ENCODE measurements at places on chromosomes 7 and 10.
A peak's percentile ranks its signal among the peaks of the same experiment; 100 is the strongest.

GRCh38 chr7:22064816-22065215 lies 119.1 kb upstream of the CDCA7L start:
- DNase-seq: no peak

DNA sequence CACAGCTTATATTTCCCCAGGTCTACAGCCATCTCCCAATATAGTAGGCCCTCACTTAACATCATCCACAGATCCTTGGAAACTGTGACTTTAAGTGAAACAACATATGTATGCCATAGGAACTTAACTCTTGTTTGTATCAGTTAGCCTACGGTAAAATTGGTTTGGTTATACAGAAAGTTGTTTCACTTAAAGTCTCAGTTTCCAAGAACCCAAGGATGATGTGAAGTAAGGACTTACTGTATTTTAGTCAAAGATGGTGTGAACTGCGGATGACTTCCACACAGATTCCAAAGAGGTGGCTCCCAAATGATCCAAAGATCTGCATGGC lies 56.4 kb upstream of the MRLN start:
- no peak for DNase-seq

GRCh38 chr10:44462338-44462914 lies 77.5 kb upstream of the CXCL12 start:
- DNase-seq: no peak

DNA sequence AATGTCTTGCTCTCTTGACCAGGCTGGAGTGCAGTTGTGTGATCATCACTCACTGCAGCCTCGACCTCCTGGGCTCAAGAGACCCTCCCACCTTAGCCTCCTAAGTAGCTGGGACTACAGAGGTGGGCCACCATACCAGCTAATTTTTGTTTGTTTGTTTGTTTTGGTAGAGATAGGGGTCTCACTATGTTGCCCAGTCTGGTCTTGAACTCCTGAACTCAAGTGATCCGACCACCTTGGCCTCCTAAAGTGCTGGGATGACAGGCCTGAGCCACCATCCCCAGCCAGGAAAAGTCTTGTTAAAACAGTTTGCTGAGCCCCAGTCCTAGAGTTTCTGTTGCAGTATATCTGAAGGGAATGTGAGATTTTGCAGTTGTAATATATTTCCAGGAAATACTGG lies 83.9 kb downstream of the SKIDA1 start:
- no peak for DNase-seq

GRCh38 chr7:118918556-118918955 lies 694.1 kb downstream of the ANKRD7 start:
- peak; percentile 52 for DNase-seq

GRCh38 chr10:87635498-87636312 lies 24.0 kb upstream of the PAPSS2 start:
- DNase-seq: peak; percentile 75

DNA sequence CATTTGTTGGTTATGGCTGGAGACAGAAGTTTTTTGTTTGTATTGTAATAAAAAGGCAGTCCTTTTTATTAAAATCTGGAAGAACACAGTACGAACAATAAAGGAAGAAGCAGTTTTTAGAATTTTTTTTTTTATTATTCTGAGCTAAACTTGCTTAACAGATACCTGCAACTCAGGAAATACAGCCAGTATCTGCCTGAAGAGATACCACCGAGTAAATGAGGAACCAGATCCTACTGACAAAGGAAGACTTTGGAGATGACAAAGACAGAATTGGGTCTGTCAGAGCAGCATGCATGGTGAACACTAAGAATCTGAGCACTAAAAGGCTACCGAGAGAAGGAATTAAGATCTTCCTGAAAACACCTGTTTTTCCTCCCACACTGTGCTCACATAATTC lies 1335.9 kb upstream of the SORCS1 start:
- no peak for DNase-seq

DNA sequence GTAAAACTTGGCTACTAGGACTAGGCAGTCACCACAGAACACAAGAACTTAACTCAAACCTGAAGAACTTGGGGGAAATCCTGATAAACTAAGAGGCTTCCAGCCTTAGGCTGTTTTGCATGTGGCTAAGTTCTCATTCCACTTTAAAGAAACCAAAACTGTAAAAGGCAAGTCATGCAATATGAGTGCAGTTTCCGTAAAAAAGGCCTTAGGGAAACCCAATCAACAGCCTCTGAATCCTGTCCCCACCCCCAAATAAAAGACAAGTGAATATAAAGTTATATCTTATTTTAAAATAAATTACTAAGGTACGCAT lies 95.1 kb downstream of the USP6NL start:
- no peak for DNase-seq

DNA sequence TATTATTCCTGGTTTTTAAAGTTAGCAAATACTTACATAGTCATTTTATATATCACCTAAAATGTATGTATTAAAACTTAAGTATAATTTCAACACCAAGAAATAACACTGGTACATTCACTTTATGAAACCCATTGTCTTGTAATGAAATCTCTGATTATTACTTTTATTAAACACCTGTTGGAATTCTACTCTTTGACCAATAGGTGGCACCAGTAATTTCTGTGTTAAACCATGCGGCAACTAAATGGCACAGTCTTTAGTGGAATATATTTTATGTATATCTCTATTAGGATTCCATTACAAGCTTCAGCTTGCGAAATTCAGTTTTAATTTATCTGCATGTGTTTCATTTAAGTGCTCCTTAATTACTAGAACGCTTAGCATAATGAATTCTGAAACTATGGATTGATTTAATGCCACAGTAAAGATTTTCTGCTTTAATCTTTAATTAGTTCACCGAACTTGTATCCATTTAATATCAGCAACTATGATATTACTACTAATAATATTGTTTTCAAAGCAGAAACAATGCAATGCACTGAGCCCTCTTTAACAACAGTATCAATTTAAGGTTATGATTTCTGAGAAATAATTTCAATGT lies 181.3 kb downstream of the MAGI2 start:
- DNase-seq: peak; percentile 74

- no peak for DNase-seq
Observed at GRCh38 chr7:10346032-10346431, 627.6 kb upstream of the PHF14 start.

GRCh38 chr10:56599201-56599600 lies 238.1 kb upstream of the ZWINT start:
- no peak for DNase-seq

GRCh38 chr7:130940907-130941306 lies 206.9 kb upstream of the KLF14 start:
- no peak for DNase-seq

GRCh38 chr7:129282865-129283264 lies 58.0 kb downstream of the AHCYL2 start:
- DNase-seq: no peak

Measured in LoVo (cell line).